ENCODE measurements at places on chromosomes 7 and 10. TPM values are rescaled to one million over a fixed set of nuclear protein-coding genes. Genes with fewer than 3 reads are reported as not detected.

- H3K4me1 ChIP-seq: no peaks in the 10 kb centered on the region
- H3K36me3 ChIP-seq: no peaks in the 10 kb centered on the region
- no peaks in the 10 kb centered on the region for H3K27me3 ChIP-seq
Measured at GRCh38 chr7:24143547-24143946, 140.4 kb upstream of the NPY start.

CCZ1 gene
- polyA plus RNA-seq: 30.8 TPM

GRCh38 chr10:64379898-64380297 lies 858.7 kb downstream of the REEP3 start:
- no peaks in the 10 kb centered on the region for H3K36me3 ChIP-seq
- DNase-seq: no peak
- H3K4me1 ChIP-seq: no peaks in the 10 kb centered on the region
- H3K27ac ChIP-seq: no peak overlapping the region

GRCh38 chr7:34848670-34849069 lies 188.6 kb downstream of the DPY19L1 start:
- no peaks in the 10 kb centered on the region for H3K36me3 ChIP-seq
- no peaks in the 10 kb centered on the region for H3K27me3 ChIP-seq
- no peak overlapping the region for H3K27ac ChIP-seq
- H3K4me1 ChIP-seq: no peaks in the 10 kb centered on the region

PDK4 gene
- 0.29 TPM for polyA plus RNA-seq

DNA sequence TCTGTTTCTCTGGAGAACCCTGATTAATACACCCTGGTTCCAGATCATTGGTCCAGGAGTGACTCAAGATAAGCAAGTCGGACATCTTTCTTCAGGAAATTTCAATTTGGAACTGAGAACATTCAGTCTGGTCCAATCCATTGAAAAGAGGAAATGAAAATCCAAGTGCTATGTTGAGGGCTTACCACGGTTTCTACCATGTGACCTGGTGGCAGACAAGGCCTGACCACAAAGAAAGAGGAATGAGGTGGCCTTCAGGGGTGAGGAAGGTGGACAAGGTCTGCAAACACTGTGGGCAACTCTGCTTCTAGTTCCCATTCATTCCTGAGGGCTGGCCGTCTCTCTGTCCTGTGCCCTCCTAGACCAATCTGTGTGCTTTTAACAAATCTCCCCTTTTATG lies 149.2 kb upstream of the GHITM start:
- H3K27me3 ChIP-seq: no peaks in the 10 kb centered on the region
- H3K4me1 ChIP-seq: peaks cover 4% of the 10 kb centered on the region
- no peak overlapping the region for H3K27ac ChIP-seq
- DNase-seq: peak; percentile 6
- no peak overlapping the region for H3K4me3 ChIP-seq

DNA sequence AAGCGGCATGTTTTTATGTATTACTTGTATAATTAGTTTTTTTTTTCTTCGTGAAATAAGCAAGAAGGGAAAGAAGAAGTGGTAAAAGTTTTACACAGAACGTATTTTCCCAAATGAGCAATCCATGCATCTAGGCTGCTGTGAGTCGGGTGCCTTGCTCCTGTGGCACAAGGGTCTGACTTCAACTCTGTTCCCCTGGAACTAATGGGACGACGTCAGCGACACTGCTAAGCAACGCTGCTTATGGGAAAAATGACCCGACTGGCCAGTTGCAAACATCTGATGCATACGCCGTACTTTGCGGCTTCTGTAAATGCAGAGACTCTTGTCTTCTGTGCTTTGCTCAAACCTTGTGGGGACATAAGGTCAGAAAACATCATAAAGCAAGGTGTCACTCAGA lies 66.3 kb downstream of the MPP7 start:
- no peaks in the 10 kb centered on the region for H3K27me3 ChIP-seq
- no peak for DNase-seq
- H3K36me3 ChIP-seq: no peaks in the 10 kb centered on the region

HYAL4 gene
- not detected for polyA plus RNA-seq

DNA sequence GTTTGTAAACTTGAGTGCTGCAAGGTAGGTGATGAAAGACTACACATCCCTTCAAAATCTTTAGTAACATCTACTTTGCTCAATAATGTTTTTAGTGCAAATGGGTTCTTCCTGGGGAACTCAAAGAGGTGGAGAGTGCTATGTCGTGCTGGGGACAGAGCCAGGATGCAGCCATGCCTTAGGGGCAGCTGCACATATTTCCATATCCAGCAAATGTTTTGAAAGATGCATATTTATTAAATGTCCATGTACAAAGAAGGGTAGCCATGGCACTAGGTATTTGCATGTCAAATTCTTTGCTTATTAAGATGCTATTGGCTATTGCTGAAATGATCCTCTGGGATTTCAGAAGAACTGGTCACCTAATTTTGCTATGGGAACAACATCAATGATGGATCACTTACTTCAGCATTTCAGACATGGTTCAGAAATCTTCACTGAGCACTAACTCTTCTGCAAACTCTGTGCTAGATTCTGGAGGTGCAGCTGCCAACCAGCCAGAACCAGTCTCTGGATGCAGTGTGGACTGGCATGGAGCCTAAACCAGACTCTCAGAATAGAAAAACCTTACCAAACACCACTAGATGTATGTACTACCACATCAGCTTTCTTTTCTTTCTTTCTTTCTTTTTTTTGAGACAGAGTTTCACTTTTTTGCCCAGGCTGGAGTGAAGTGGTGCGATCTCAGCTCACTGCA lies 31.7 kb upstream of the DNMBP start:
- H3K27me3 ChIP-seq: no peaks in the 10 kb centered on the region
- peaks cover 7% of the 10 kb centered on the region for H3K4me1 ChIP-seq
- H3K4me3 ChIP-seq: no peak overlapping the region

DNA sequence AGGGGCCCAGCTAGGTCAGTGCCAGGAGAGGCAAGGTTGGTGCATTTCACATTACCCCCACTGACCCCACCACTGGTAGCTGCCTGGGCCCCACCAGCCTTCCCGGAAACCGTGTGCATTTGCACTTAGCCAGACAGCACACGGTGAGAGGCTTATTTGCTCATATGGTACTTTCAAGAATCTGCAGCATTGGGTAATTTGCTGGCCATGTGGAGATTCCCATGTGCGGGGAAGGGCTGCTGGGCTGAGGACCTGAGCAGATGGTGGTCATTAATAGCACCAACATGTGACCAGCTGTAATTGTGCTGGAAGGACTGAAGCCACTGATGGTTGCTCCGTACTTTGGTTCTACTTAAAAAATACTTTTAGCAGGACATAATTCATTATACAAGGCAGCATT lies 323.8 kb downstream of the DPP6 start:
- no peaks in the 10 kb centered on the region for H3K36me3 ChIP-seq
- H3K4me3 ChIP-seq: no peak overlapping the region
- DNase-seq: no peak
- no peaks in the 10 kb centered on the region for H3K4me1 ChIP-seq
- H3K27ac ChIP-seq: no peak overlapping the region
- H3K27me3 ChIP-seq: no peaks in the 10 kb centered on the region
